NCI-H1092 treated with DMSO at 0.1 percent for 48 hours (cell line): ENCODE measurements at places on chromosomes 5 and 9.
A peak's percentile ranks its signal among the peaks of the same experiment; 100 is the strongest.

- DNase-seq = no peak
These were observed 284.4 kb downstream of the PIK3R1 start for GRCh38 chr5:68499987-68500386.

- peak; percentile 56 for DNase-seq
These were observed 39.6 kb downstream of the WNK2 start for GRCh38 chr9:93223260-93224180.

- DNase-seq = no peak
These were observed 309.7 kb downstream of the CYLC2 start for GRCh38 chr9:103304797-103305196.

DNA sequence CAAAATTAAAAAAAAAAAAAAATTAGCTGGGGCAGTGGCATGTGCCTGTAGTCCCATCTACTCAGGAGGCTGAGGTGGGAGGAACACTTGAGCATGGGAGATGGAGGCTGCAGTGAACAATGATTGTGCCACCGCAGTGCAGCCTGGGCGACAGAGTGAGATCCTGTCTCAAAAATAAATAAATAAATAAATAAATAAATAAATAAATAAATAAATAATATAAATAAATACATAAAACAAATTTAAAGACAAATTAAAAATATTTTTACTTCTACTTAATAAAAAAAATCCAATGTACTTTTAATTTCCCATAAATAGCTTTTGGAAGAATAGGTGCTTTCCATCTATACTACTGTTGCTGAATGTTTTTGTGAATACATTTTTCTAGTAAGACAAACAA, 598.4 kb upstream of the EDIL3 start:
- no peak for DNase-seq

- peak; percentile 51 for DNase-seq
These were observed 57.1 kb upstream of the ZBED3 start for GRCh38 chr5:77143998-77144836.

- no peak for DNase-seq
These were observed 92.2 kb downstream of the DOCK8 start for GRCh38 chr9:306907-307306.

DNA sequence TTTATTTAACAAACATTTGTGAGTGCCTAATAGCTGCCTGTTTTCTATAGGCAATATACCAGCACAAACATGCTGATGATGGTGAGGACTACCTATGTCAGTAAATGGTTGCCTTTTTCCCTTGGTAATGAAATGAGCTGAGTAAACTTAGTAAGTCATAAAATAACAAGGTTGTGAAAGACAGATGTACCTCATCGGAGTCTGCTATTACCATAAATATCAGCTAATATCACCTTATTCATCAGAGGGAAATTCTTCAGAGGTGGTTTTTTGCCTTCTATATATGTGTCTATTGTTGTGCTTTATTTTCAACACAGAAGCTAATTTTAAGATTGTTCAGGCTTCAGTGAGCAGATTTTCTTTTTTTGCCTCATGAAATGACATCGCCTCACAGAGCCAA, 1040.5 kb downstream of the DTWD2 start:
- DNase-seq = no peak

DNA sequence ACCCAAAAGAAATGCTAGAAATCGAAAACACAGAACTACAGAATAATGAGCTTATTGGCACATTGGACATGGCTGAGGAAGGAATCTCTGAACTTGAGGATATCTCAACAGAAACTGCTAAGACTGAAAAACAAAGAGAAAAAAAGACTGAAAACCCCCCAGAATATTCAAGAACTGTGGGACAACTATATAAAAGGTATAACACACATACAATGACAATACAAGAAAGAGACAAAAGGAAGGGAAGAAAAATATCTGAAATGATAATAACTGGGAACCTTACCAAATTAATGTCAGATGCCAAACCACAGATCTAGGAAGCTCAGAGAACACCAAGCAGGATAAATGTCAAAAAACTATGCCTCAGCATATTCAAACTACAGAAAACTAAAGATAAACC, 68.6 kb upstream of the TNPO1 start:
- DNase-seq = no peak

- no peak for DNase-seq
These were observed 19.3 kb downstream of the MOCS2 start for GRCh38 chr5:53090229-53090628.

- DNase-seq = no peak
These were observed 79.2 kb downstream of the DNAH5 start for GRCh38 chr5:13865312-13865711.

DNA sequence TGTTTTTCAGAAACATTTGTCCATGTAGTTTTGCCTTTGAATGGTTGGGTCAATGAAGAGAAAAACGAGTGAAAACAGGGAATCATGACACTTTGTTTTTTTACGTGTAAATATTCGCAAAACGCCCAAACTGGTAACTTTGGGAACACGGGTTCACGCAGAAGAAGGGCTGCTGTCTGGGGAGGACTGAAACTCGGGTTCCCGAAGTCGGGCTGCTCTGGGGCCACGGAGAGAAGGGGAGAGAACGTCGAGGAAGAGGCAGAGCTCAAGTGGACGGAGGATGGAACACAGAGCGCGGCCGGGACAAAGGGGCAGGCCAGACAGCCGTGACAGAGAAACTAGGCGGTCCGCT, 478 bp upstream of the SETD9 start:
- DNase-seq = peak; percentile 60

DNA sequence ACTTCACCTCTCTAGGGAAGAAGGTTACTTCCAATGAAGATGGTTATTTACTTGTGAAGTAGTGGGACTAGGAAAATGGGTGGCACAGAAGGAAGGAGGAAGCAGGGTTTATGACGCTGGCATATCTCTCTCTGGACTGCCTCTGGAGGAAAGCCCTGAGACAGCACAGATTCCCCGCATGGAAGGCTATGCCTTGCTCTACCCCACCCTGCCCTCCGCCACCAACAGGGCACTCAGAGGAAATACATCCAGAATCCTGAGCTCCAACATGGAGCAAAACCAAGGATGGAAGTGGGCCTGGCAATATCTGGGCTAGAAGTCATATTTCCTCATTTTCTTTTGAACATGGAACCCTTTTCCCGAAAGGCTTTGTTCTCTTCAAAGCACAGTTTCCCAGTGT, 346.9 kb downstream of the ZSWIM6 start:
- no peak for DNase-seq

DNA sequence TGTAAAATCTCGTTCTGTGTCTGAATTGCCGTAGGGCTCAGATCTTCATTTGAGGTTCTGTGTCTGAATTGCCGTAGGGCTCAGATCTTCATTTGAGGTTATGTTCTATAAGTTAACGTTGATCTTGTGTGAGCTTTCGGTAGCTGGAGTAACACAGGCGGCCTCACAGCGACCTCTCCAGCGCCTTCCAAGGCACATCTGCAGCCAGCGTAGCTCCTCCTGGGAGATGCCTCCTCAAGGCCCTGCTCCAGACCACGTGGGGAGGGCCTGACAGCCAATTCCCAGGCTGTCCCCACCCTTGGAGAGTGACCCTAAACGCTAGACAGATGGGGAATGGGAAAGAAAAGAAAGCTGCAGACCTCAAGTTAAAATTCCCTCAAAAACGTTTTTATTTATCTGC, 8.7 kb upstream of the AHRR start:
- no peak for DNase-seq

DNA sequence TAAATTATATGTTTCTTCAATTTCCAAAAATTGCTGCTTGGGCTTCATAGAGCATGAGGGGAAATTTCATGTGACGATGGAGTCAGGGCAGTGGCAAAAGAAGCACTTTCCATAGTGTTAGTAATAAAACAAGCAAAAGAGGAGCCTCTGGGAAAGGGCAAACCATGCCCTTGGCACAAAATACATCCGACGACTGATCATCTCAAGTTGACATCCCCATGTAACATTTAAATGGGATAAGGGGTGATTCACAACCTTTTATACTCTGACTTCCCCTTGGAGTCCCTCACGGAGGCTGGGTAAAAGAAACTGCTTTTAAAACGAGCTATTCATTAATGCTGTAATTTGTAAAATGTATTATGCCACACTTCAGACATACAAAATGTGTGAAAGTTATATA, 161.4 kb upstream of the DMRT1 start:
- no peak for DNase-seq

DNA sequence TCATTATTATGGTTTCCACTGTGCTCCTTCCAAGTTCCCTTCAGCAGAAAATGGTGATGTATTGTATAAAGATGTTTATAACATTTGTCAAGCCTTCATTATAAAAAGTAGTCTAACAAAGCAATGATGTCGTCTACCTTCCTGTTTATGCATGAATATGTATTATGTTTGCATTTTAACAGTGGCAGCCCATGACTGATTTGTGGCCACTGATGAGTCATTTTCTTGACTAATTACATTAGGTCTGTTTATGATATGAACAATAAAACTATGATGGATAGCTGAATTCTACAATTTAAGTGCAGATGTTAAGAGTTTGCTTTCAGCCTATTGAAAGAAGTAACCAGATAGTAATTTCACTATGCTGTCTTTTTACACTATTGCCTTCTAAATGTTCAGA, 75.4 kb upstream of the ADAMTS19 start:
- no peak for DNase-seq

DNA sequence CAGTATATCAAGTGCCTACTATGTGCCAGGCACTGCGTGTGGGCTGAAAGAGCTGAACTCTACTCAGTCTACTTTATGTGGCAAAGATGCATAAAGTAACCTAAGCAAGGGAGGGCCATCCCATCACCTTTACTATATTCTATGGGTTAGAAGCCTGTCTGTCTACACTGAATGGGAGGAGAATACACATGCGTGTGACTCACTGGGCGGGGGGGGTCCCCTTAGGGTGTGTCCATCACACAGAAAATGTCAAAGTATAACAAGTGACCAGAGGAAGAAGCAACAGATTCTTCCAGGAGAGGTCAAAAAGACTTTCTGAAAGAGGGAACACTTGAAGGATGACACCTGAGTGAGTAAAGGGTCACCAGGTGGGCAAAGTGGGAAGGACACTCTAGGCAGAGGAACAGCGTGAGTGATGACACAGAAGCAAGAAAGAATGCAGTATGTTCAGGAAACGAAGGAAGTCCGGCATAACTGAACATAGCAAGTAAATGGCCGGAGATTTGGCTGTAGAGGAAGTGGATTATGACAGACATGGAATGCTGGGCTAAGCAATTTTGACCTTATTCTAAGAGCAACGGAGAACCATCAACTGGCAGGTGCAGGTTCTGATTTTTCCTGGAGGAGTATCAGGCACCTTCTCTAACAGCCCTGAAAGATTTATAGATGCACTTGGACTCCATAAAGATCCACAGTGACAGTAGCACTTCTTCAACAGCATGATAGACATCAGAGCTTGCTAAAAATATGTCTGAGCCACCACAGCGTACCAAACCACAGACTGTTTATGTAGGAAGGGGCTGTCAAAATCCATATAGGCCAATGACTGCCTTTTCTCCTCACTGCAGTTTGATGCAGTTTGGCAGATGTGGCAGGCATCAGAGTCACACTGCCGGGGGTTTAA, 8.0 kb upstream of the WHRN start:
- no peak for DNase-seq

DNA sequence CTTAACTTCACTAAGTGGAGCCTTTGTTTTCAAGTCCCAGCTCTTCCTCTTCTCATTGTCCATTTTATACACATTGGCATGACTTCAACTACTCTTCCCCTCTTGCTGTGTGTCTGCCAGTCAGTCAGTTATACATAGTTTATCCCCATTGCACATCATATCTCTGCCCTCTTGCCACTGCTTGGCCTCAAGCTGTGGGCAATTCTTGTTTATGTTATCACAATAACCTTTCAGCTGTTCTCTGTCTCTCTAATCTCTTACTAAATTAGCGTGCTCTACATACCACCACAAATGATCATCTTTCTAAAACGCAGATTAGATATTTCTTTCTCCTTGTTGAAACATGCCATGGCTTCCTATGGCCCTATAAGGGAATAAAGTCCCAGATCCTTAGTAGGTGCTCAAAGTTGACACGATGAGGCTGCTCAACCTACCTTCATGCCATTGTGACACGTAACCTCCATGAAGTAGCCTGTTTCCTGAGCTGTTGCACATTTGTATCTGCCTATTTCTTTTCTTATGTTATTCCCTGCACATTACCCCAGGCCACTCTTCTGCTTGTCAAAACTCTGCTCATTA, 239.3 kb downstream of the GAS1 start:
- DNase-seq = no peak

- no peak for DNase-seq
These were observed 128.1 kb downstream of the CPLANE1 start for GRCh38 chr5:37121027-37121426.

DNA sequence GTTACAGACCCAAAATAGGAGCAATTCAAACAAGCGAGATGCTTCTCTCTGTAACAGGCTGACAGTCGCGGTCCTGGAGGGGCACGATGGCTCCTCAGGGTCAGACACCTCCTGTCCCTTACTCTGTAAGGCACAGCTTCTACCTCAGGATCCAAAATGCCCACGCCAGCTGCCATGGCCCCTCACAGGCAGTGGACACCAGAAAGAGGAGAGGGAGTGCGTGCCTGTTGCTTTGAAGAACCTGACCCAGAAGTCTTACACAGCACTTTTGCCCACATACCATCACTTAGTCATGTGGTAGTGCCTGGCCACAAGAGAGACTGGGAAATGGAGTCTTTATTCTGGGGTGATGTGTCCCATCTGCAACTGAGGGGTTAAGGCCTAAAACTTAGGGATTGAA, 11.6 kb upstream of the ABL1 start:
- no peak for DNase-seq

DNA sequence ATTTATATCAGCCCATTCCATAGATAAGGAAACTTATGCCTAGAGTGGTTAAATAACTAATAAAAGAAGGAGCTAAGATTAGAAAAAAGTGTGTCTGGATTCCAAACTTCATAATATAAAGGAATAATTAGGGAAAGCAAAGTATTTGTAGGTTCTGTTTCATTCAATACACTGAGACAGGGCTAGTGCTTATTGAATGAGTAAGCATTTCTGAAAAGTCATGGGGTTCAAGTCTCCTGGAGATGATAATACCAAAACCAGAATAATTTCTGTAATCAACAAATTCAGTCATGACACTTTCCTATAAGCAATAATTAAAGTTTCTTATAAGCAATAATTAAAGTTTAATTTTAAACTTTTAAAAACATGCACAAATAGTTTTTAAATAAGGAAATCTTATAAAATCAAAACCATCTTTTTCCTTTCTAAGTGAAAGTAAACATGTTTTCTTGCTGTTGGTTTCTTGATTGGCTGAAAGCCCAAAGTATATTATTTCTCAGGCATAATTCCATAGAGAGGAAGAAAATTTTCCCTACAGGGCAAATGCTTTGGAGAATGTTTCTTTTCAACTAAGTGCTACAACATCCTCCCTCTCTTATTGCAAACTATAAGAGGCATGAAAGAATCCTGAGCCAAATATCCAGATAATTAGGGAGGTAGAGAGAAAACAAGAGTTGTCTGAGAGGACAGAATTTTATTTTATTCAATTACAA, 510.2 kb downstream of the PRELID2 start:
- DNase-seq = no peak

- DNase-seq = no peak
These were observed 130.3 kb downstream of the CDC42SE2 start for GRCh38 chr5:131394128-131394527.
